Heart right ventricle (tissue), 16 donors: ENCODE measurements at places on chromosomes 3 and 15. TPM values are rescaled to one million over a fixed set of nuclear protein-coding genes. Genes with fewer than 3 reads are reported as not detected.

- no peak for DNase-seq
These were observed 303.1 kb upstream of the CTDSPL start for GRCh38 chr3:37558580-37558979.

GRCh38 chr15:65377976-65378366, at the start of gene IGDCC3:
Gene IGDCC3 (minus strand): TSS chr15:65378002. CDS start chr15:65377788, 214 bp downstream.
- no peak for DNase-seq

DNA sequence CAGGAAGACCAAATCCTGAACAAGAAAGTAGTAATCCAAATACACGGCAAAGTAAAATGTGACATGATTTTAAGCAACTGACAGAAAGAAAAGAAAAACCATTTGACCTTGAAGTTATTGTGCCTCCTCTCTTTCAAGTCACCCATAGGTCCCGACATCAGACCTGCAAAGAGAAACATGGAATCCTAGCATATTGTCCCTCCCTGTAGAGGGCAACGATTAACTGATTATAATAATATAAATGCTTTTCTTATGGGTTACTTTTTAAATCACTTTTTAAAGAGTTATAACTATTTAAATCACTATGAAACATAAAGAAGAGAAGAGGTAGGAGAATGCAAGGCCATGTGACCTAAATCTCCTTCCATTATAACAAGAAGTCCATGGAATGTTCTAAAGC, 143.2 kb upstream of the LIPC start:
- DNase-seq = no peak

The MNS1 gene
- polyA plus RNA-seq = 0.33 TPM

GRCh38 chr3:52649461-52650210, 36.1 kb downstream of the PBRM1 start:
- DNase-seq = no peak

- DNase-seq = no peak
These were observed 32.3 kb upstream of the CCR2 start for GRCh38 chr3:46321461-46322104.

The OGG1 gene
- 15.1 TPM for polyA plus RNA-seq

- DNase-seq = no peak
These were observed 36.6 kb downstream of the DMXL2 start for GRCh38 chr15:51585986-51586385.

DNA sequence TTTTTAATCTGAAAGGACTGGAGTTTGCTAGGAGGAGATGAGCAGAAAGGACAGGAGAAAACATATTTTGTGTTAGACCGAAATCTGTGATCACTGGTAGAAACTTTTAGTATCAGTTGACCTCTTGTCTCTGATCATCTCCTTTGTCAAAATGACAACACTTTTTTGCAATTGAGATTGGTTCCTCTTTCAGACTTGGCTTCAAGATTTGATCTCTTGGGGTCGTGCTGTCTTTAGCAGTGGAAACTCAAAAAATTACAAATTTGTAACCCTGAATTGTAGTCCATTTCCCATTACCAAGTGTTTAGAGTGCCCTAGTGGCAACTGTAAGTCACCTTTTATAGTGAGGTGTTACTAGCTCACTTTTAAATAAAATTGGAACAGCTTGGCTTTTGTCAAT, 107.4 kb downstream of the KLHL25 start:
- DNase-seq = no peak

GRCh38 chr3:155560594-155560993, 184.3 kb downstream of the PLCH1 start:
- DNase-seq = no peak

GRCh38 chr15:85380812-85381642, 624 bp downstream of the AKAP13 start:
- no peak for DNase-seq

- no peak for DNase-seq
These were observed 6.7 kb upstream of the FETUB start for GRCh38 chr3:186633481-186633880.

GRCh38 chr15:58490086-58490887, 58.5 kb downstream of the LIPC start:
- peak; percentile 29 for DNase-seq

GRCh38 chr3:173663696-173664111, 266.2 kb downstream of the NLGN1 start:
- no peak for DNase-seq

DNA sequence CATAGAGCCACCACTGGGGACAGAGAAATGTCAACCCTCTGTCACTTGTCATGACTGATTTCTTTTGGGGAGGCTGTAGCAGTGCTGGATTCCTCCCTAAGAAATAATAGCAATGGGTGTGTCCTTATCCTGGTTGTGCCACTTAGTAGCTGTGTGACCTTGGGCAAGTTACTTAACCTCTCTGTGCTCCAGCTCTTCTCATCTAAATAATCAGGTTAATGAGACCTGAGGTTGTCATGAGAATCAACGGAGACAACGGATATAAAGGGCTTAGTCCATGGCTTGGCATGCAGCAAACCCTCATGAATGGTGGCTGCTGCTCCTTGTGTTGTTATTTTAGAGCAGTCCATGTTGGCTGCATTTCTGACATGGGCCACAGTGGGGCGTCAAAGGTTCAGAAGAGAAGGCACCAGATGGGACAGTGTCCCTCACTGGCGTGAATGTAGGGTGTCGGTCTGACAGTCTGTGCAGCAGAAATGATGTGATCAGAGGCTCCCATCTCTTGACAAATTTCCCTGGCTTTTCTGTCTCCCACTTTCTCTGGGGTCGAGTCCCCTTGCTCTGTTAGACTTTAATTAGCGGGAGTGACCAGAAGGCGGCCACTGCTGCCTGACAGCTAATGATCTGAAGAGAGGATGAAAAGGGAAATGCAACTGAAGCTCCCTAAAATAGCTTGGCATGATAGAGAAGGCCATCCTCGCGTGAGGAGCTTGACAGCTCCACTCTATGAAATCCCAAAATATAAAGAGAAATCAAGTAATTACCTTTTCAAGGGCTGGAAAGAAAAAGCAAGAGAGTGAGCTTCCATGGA, 209.4 kb downstream of the CADPS start:
- DNase-seq = peak; percentile 64

DNA sequence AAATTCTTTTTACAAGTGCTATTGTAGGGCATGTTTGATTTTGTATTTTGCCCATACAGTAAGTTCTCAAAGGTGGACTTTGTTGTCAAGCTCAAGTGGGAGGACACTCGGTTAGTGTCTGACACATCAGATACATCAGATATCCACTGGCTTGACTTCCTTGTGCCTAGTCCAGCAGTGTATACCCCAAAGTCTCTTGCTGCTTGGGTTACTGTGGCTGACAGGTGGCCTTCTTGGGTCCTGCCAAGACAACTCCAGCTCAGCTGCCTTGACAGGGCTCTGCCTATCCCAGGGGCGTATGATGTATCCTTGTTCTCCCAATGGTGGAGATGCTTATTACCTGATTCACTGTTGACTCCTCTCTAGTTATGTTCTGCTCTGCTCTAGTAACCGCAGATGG, 214.9 kb downstream of the CBLB start:
- no peak for DNase-seq

GRCh38 chr3:9201266-9201665, 48.2 kb downstream of the SRGAP3 start:
- DNase-seq = no peak

The NAALADL2 gene
- polyA plus RNA-seq = 0.36 TPM

- DNase-seq = no peak
These were observed 2.0 kb downstream of the CCR5 start for GRCh38 chr3:46372492-46373359.
